GOT3 (cell line): ENCODE measurements at places on chromosomes 16 and 17.

DNA sequence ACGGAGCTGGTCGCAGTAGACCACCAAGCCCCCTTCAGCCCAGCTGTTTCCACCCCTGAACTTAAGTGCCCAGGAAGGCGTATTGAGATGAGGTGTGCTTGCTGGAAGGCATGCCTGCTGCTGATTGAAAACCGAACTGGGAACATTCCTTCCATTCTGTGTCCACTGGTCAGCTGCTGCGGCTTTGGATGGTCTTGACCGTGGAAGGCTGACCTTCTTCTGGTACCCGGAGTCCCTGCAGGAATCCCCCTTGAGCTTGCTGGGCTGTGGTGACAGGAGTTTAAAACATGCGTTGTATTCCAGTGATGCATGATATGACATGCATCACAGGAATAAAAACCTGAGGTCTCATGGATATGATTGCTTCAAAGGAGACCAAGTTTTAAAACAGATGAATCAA is 31.4 kb downstream of the IL4R start:
- DNase-seq, result no peak

DNA sequence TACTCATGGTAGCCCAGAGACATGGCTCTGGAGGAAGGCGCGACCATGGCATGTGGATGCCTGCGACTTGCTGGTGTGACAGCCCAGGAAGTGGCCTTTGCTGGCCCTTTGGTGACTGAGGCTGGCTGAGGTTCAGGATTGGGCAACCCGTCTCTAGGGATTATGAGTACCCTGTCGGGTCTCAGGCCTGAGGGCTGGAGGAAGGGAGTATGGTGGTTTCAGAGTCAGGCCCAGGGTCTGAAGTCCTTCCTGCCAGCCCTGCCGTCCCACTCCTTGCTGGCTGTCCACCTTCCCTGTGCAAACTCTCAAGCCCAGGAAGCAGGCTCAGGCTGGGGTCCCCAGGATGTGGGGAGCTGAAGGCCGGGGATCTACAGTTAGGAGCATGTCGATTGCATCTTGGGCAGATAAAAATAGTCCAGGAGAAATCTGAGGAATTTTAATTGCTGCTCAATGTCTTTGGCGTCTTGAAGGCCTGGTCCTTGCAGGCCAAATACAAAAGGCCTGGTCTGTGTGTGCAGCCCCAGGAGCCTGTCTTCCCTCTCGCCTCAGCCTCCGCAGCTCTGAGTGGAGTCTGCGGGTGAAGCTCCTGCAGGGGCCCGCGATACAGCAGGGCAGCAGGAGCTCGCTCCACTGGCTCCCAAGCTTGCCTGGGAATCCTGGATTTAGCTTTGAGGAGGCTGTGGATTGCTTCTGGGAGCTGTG is 52.5 kb downstream of the NKD1 start:
- no peak for DNase-seq

GRCh38 chr16:69399361-69399760 is 13.6 kb upstream of the TERF2 start:
- DNase-seq, result no peak

- no peak for DNase-seq
These were observed 21.1 kb downstream of the STH start for GRCh38 chr17:46020023-46020761.

GRCh38 chr17:40355804-40356758 is 8.5 kb downstream of the GJD3 start:
- DNase-seq, result no peak

DNA sequence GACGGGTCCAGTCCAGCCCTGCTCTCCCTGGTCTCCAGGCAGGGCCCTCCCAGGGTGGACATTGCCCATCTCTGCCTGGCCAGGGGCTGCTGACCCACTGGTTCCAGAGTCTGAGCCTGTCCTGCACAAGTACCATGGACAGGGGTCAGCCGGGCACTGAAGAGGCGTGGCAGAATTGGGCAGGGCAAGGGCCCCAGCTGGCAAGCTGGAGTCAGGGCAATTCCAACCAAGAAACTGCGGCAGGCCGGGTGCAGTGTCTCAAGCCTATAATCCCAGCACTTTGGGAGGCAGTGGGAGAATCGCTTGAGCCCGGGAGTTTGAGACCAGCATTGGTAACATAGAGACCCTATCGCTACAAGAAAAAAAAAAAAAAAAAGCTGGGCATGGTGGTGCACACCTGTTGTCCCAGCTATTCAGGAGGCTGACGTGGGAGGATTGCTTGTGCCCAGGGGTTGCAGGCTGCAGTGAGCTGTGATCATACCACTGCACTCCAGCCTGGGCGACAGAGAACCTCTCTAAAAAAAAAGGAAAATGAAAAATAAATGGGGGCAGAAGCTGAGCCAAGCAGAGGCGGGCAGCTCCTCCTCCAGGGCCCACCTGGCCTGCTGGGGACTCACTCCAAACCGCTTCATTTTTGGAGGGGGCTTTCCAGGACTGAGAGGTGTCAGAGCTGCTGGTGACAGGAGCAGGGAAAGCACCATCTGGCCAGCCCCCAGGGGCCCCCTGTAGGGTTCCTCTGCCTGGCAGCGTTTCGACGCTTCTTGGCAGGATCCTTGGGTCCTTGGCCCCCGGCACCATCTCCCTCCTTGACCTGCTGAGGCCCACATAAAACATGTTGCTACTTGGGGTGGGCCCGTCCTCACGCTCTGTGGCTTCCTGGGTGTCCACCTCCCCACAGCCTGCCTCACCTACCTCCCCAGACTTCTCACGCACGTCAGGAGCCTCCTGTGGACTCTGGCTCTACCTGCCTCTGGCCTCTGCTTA is 2.9 kb upstream of the MAFG start:
- no peak for DNase-seq

- no peak for DNase-seq
These were observed 46.3 kb downstream of the DYNLRB2 start for GRCh38 chr16:80587071-80587470.
